Activated CD8-positive, alpha-beta memory T cell treated with anti-CD3 and anti-CD28 coated beads for 48 hours (primary cell): ENCODE measurements at places on chromosomes 2 and 18.

DNA sequence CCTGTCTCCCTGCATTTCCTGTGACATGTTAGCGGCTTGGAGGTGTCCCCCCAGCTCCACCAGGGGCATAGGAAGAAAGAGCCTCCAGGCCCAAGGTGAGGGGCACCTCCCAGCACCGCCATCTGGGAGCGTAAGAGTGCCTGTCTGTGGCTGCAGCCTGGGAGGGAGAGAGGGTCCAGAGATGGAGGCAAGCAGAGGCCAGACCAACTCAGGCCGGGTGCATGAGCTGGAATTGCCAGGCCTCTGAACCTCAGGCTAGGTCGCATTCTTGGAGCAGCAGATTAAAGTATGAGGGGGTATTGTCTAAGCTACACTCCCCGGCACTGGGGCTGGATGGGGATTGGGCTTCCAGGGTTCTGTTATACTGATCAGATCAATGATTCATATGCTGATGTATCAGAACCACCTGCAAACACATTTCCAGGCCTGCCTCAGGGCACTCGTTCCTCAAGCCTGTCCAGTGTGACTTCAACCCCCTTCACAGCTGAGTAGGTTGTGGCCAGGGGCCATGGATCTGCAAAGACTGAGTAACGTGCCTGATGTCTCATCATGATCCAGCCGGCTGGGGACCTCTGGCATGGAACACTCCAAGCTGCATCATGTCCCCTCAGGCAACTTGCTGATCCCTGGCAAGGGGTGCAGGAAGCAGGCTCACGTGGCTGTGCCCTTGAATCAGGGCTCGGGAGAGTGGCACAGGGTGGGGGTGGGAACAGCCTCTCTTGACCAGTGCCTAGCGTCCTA is 73.2 kb downstream of the HS1BP3 start:
- no peak for DNase-seq

DNA sequence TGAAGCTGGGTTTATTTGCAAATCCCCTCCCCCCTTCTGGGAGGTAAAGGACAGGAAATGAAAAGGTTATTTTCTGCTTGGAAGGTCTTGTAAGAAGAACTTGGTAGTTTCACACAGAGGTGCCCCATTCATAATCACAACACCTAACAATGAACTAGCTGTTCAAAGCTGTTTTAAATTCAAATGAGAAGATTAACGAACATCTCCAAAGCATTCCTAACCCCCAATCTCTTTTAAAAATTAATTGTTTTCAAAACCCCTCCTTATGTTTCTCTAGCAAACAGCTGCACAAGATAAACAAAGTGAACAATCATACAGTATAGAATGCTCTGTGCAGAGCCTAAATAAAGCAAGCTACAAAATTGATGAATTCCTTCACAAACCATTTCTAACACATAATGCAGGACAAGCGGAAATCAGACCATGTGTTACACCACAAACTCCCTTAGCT is 271.4 kb downstream of the SATB2 start:
- no peak for DNase-seq

GRCh38 chr2:41779888-41780287 is 267.9 kb upstream of the PKDCC start:
- no peak for DNase-seq

- no peak for DNase-seq
Observed at GRCh38 chr2:72849138-72849462, 23.3 kb upstream of the EXOC6B start.

- DNase-seq: no peak
Observed at GRCh38 chr2:99158599-99158998, 3.8 kb downstream of the LIPT1 start.

DNA sequence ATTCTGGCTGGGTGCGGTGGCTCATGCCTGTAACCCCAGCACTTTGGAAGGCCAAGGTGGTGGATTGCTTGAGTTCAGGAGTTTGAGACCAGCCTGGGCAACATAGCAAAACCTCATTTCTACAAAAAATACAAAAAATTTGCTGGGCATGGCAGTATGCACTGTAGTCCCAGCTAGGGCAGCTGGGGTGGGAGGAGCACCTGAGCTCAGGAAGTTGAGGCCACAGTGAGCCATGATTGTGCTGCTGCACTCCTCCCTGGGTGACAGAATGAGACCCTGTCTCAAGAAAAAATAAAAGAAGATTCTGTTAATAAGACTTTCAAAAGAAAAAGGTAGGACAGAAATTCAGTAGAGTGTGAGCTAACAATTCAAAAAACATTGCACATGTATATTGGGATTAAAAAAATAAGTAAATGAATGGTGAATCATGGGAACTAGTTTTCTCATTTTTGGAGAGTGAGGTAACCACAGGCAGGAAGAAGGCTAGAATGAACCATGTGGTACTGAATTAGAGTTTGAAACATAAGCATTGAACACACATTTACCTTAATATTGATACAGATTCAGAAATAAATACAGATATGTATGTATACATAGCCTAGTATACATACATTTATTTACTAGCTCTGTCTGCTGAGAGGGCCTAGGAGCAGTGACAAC is 53.5 kb downstream of the NCOA1 start:
- no peak for DNase-seq

- no peak for DNase-seq
Observed at GRCh38 chr18:62862466-62862865, 147.1 kb downstream of the PHLPP1 start.

GRCh38 chr18:78086931-78087330 is 837.3 kb downstream of the GALR1 start:
- DNase-seq: no peak

GRCh38 chr2:147549054-147549453 is 295.8 kb upstream of the ACVR2A start:
- no peak for DNase-seq

DNA sequence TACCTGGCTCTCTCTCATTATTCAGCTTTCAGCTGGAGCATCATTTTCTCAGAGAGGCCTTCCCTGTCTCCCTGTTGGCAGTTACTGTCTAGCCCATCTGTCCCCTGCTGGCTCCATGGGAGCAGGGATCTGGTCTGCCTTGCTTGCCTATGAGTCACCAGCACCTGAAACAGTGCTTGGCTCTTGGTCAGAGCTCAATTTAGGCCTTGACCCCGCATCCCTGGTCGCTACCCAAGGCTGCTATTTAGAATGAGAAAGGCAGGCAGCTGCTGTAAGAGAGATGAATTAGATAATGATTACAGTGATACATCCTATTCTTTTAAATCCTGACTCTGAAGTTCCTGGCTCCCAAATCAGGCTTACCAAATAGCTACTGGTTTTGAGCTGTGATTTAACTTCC is 32.9 kb downstream of the KCNE4 start:
- no peak for DNase-seq

GRCh38 chr2:98828369-98828744 is 97.4 kb upstream of the MGAT4A start:
- DNase-seq: no peak

GRCh38 chr2:10302479-10303180 is at the start of gene HPCAL1:
TSS of gene HPCAL1 (plus strand) at chr2:10302904. CDS start at chr2:10419758, 116,854 bp downstream.
- peak; percentile 71 for DNase-seq

GRCh38 chr2:135299658-135300244 is 231.3 kb downstream of the ZRANB3 start:
- no peak for DNase-seq

DNA sequence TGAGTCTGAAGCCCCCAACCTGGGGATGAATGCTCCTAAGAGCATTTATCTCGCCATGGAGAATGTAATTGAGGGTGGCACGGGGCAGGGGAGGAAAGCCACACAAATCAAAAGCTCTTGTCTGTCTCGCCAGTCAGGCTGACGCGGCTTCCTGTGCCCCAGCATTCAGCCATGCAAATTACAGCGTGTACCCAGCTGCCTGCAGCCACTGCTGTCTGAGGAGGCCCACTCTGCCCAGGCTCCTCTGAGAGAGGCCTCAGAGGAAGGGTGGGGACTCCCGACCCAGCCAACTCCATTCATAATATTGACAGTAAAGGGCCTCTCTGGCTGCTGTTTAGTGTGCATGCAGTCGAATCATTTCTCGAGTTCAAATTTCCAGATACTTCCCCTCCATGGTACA is 22.0 kb downstream of the SMAD7 start:
- DNase-seq: no peak

DNA sequence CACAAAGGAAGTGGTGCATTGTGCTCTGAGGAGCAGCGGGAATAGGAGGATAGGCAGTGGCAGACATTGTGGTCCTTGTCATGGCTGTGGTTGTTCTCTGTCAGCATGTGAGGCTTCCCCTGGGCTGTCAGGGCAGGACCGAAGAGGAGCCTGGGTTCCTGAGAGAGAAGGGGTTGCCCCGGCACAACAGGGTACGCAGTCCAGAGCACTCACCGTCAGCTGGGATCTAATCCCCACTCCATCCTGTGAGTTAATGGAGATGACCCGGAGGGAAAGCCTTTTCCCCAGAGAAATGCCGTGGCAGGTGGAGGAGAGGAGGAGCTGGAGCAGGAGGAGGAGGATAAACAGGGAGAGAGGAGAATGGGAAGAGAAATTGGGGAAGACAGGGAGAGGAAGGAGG is 396.7 kb upstream of the HS6ST1 start:
- no peak for DNase-seq

DNA sequence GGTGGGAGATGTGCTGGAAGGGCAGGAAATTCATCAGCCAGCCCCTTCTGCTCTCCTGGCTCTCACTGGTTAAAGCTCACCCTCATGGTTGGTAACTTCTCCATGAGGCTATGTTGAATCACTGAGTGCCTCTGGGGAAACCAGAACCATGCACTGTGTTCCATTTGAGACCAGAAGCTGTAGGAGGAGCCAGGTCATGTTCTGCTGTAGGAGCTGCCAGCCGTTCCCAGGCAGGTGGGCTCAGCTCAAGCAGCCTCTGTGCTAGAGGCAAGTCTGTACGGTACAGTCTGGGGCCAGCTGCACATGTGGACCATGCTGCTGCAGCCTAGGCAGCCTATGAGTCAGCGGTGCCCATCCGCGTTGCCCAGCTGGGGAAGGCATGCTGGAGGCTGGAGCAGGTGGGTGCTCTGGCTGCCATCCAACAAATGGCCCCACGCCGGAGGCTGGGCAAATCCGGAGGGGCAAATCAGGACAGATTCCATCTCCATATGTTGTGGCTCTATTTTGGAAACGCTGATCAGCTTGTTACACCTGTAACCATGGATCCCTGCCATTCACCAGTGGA is 22.0 kb upstream of the KCNF1 start:
- DNase-seq: no peak

DNA sequence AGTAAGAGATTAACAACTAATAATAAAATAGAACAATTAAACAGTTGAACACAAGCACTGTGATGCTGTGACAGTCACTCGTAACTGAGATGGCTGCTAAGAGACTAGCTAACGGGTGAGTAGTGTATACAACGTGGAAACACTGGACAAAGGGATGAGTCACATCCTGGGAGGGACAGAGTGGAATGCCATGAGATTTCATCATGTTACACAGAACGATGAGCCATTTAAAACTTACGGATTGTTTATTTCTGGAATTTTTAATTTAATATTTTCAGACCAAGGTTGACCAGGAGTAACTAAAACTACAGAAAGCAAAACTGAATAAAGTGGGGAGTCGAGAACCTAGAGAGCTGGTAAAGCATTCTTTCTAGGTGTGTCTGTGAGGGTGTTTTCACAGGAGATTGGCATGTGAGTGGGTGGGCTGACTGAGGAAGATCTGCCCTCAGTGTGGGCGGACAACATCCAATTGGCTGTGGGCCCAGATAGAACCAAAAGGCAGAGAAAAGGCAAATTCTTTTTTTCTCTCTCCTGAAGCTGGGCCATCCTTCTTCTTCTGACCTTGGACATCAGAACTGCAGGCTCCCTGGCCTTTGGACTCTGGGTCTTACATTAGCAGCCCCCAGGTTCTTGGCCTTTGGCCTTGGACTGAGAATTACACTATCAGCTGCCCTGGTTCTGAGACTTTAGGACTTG is 14.6 kb downstream of the TMSB10 start:
- DNase-seq: no peak

GRCh38 chr2:119028327-119029174 is 86.6 kb downstream of the MARCO start:
- DNase-seq: no peak

DNA sequence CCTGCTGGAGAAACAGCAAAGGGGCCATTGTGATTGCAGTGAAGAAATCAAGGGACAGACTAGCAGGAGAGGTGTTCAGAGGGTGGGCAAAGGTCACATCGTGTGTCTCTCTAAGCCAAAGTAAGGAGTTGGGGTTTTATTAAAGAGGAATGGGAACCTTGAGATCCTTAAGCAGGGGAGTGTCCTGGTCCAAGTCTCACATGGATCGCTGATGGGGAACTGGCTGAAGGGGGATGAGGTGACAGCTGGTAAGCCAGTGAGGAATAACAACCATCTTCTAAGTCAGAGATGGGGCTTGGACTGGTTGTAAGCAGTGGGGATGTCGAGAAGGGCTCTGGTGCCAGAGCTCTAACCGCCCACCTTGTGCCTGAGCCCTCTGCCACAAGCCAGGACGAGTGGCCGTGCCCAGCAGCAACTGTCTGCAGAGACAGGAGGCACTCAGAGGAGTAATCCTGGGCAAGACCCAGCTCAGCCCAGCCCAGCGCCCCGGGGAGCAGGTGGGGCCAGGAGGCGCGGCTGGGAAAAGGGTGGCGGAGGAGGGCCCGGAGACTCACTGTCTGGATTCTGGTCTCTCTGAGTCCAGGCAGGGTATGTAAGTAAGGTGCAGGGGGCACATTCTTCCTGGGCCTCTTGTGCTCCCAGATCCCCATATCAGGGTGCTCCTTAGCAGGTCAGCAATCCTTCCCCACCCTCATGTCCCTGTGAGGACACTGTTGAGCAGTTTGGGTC is 13.7 kb downstream of the WNT10A start:
- no peak for DNase-seq

- DNase-seq: no peak
Observed at GRCh38 chr2:63578767-63579166, 9.5 kb downstream of the WDPCP start.

- no peak for DNase-seq
Observed at GRCh38 chr18:11860594-11861450, 9.6 kb downstream of the CHMP1B start.

DNA sequence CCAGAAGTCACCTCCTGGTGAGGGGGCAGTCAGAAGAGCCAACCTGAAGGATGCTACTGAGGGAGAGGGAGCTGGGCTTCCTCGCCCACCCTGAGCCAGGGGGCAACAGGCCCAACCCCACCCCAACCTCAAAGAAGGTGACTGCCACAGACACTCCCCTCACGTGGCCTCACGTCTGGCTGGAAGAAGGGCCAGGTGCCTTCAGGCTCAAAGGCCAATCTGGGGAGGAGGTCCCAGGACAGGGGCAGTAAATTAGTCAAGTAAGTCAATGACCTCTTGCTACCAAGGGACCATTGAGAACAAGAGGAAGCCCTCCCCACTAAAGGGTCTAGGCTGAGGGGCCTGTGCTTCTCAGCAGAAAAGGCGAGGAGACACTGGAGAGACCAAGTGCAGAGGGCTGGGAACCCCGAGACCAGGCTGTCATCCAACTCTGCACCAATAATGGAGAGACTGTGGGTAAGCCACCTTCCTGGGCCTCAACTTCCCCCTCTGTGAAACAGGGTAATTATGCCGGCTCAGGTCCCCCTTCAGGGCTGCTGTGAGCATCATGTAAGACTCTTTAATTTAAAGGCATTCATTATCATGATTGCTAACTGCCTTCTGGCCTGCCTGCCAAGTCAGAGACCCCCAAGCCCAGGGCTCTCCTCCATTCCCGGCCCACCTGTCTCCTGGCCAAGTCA is 20.2 kb upstream of the TNS1 start:
- no peak for DNase-seq
